T-cell (primary cell): ENCODE measurements at places on chromosomes 13 and 19.
A peak's percentile ranks its signal among the peaks of the same experiment; 100 is the strongest.

GRCh38 chr19:11418549-11419506, at the start of gene RGL3:
Gene RGL3, minus strand, starts transcription at chr19:11419314. Its CDS starts 36 bp downstream, at chr19:11419278.
- H3K4me1 ChIP-seq = peaks cover 5% of the 10 kb centered on the region
- H3K36me3 ChIP-seq = no peaks in the 10 kb centered on the region

GRCh38 chr19:35140962-35141836, 1.9 kb upstream of the FXYD7 start:
- DNase-seq = peak; percentile 92
- H3K4me1 ChIP-seq = peaks cover 50% of the 10 kb centered on the region
- no peak overlapping the region for H3K27ac ChIP-seq
- no peaks in the 10 kb centered on the region for H3K36me3 ChIP-seq
- H3K4me3 ChIP-seq = peak overlapping the region; percentile 60

- H3K27me3 ChIP-seq = no peaks in the 10 kb centered on the region
- H3K4me1 ChIP-seq = no peaks in the 10 kb centered on the region
- no peak overlapping the region for H3K27ac ChIP-seq
- DNase-seq = no peak
- no peak overlapping the region for H3K4me3 ChIP-seq
- no peaks in the 10 kb centered on the region for H3K36me3 ChIP-seq
These were observed 385.8 kb downstream of the DLEU7 start for GRCh38 chr13:50457415-50458393.

DNA sequence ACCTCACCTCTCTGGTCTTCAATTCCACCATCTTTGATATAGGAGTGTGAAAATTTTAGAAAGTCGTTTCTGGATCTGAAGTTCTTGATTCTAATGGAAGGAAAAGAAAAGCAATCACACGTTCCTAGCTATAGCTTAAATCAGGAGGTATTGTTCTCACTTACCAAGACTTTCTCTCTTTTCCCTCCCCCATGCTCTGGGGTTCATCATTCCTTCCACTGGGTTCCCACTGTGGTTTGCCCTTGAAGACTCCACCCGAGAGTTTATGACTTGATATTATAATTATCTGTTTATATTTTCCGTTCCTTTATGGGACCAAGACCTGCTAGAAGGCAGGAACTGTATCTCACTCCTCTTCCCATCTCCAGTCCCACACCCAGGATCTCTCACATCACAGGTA, 76.6 kb downstream of the AKAP11 start:
- no peak for DNase-seq
- H3K4me1 ChIP-seq = peaks cover 3% of the 10 kb centered on the region
- H3K4me3 ChIP-seq = no peak overlapping the region
- no peak overlapping the region for H3K27ac ChIP-seq
- no peaks in the 10 kb centered on the region for H3K27me3 ChIP-seq

- peaks cover 8% of the 10 kb centered on the region for H3K36me3 ChIP-seq
- no peak overlapping the region for H3K4me3 ChIP-seq
- H3K27me3 ChIP-seq = no peaks in the 10 kb centered on the region
- peaks cover 1% of the 10 kb centered on the region for H3K4me1 ChIP-seq
- no peak for DNase-seq
These were observed 12.1 kb upstream of the LTBP4 start for GRCh38 chr19:40588926-40589569.

DNA sequence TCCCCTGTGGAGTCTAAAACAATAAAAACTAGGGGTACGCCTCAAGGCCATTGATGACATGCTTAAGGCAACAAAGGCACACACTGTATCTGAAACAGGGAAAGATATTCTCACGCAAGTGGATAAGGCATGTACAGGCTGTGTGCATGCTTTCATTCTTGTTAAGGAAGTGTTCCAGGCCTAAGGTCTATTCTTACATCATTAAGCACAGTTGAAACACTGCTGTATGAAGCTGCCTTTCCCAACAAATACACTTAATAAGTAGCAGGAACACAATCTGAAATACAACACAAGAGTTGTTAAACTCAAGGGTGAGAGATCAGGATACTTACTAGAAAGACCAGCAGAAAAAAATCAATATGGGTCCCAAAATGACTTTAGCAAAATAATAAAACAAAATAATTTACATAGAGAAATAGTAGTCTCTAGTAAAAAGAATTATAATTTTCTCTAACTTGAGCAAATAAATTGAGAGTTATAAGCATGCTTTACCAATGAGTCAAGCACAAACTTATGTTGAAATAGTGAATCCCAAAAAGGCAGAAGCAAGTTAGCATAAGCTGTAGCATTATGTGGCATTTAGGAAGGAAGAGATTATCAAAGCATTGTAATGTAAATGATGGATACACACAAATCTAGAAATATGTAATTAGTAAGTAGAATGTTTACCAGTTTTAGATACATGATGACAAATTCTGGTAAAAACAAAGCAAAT, 796.9 kb downstream of the SLITRK1 start:
- H3K4me1 ChIP-seq = no peaks in the 10 kb centered on the region
- H3K4me3 ChIP-seq = no peak overlapping the region
- no peak for DNase-seq
- no peaks in the 10 kb centered on the region for H3K27me3 ChIP-seq
- H3K27ac ChIP-seq = no peak overlapping the region
- H3K36me3 ChIP-seq = no peaks in the 10 kb centered on the region

GRCh38 chr13:110923086-110923485, 8.2 kb upstream of the ANKRD10 start:
- no peaks in the 10 kb centered on the region for H3K36me3 ChIP-seq
- H3K4me1 ChIP-seq = no peaks in the 10 kb centered on the region
- no peak overlapping the region for H3K27ac ChIP-seq
- no peak for DNase-seq

DNA sequence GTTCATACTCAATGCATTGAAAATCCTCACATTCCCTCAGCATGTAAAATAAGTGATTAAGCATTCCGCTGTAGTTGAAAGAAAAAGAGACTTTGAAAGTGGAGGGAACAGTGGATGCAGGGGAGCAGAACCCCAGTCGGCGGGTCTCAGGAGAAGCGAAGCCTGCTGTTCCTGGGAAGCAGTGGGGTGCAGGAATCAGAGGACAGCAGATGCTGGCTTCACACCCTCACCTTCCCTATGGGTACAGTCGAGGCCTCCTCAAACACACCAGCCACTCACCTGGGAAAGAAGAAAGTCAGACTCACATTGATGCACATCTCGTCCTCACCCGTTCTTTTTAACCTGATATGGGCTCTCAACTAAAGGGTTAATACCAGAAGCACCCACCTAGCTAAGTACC, 38.2 kb downstream of the COL4A2 start:
- H3K36me3 ChIP-seq = no peaks in the 10 kb centered on the region
- no peak overlapping the region for H3K4me3 ChIP-seq
- H3K4me1 ChIP-seq = peaks cover 7% of the 10 kb centered on the region

DNA sequence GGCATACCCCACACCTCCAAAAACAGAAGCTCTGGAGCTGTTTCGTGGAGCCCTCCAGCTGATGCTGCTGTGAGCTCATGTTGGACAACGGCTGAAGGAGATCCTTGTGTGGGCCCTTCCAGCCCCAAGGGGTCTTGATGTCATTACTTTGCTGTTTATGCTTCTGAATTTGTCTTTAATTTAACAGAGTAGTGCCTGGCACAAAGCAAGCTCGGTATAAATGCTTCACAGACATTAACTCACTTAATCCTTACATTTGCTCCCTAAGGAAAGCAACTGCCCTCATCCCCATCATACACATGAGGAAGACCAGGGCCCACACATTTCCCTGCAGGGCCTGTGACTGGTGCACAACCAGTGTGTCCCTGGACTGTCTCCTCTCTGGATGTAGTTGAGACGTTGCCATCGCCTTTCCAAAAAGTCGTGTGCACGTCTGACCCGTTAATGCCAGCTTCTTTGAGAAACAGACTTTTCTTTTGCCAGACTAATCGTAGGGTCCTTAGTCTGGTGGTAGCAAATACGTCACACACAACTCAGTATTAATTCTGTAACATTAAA, 7.6 kb downstream of the COL4A1 start:
- DNase-seq = no peak
- no peak overlapping the region for H3K27ac ChIP-seq
- peaks cover 3% of the 10 kb centered on the region for H3K4me1 ChIP-seq
- peaks cover 32% of the 10 kb centered on the region for H3K27me3 ChIP-seq
- H3K4me3 ChIP-seq = no peak overlapping the region
- H3K36me3 ChIP-seq = no peaks in the 10 kb centered on the region

DNA sequence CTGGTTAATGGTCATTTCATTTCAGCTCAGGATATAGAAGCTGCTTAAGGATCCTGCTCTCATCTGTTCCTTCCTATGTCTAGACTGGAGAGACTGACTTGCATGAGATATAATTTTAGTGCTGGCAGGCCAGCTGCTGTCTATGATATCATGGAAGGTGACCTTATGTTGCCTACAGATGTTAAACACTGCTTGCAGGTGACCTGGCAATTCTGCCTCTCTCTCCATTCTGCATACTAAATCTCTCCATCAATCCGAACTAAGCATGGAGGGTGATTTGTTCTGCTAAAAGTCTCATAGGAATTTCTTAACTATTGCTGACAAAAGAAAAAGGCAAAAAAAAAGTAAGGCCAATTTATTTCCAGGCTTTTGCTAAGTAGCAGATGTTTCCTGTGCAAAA, 81.0 kb downstream of the CCNA1 start:
- peaks cover 3% of the 10 kb centered on the region for H3K27me3 ChIP-seq
- no peak overlapping the region for H3K4me3 ChIP-seq
- H3K27ac ChIP-seq = no peak overlapping the region
- no peaks in the 10 kb centered on the region for H3K36me3 ChIP-seq
- H3K4me1 ChIP-seq = no peaks in the 10 kb centered on the region
- no peak for DNase-seq

- no peaks in the 10 kb centered on the region for H3K36me3 ChIP-seq
- no peak for DNase-seq
- no peaks in the 10 kb centered on the region for H3K27me3 ChIP-seq
- no peak overlapping the region for H3K4me3 ChIP-seq
These were observed 116.7 kb downstream of the LMO7 start for GRCh38 chr13:75752826-75753225.

GRCh38 chr19:50325310-50326100, 3.7 kb downstream of the KCNC3 start:
- H3K27ac ChIP-seq = no peak overlapping the region
- H3K36me3 ChIP-seq = no peaks in the 10 kb centered on the region
- DNase-seq = peak; percentile 59
- H3K4me3 ChIP-seq = no peak overlapping the region
- H3K27me3 ChIP-seq = peaks cover 8% of the 10 kb centered on the region

GRCh38 chr13:84131249-84131648, 249.0 kb upstream of the SLITRK1 start:
- no peaks in the 10 kb centered on the region for H3K4me1 ChIP-seq
- H3K27me3 ChIP-seq = peaks cover 2% of the 10 kb centered on the region
- DNase-seq = no peak
- H3K36me3 ChIP-seq = no peaks in the 10 kb centered on the region

- DNase-seq = no peak
- peaks cover 4% of the 10 kb centered on the region for H3K27me3 ChIP-seq
- H3K27ac ChIP-seq = no peak overlapping the region
- H3K4me1 ChIP-seq = no peaks in the 10 kb centered on the region
- H3K4me3 ChIP-seq = no peak overlapping the region
These were observed 11.8 kb upstream of the EDNRB start for GRCh38 chr13:77930430-77930829.

- H3K36me3 ChIP-seq = peaks cover 7% of the 10 kb centered on the region
- H3K4me1 ChIP-seq = no peaks in the 10 kb centered on the region
- no peak for DNase-seq
These were observed 41.8 kb downstream of the MBD3L2B start for GRCh38 chr19:6979399-6979798.

GRCh38 chr13:70430256-70430655, 322.0 kb upstream of the KLHL1 start:
- H3K4me3 ChIP-seq = no peak overlapping the region
- no peak overlapping the region for H3K27ac ChIP-seq
- no peaks in the 10 kb centered on the region for H3K36me3 ChIP-seq
- DNase-seq = no peak
- H3K4me1 ChIP-seq = no peaks in the 10 kb centered on the region
- no peaks in the 10 kb centered on the region for H3K27me3 ChIP-seq

DNA sequence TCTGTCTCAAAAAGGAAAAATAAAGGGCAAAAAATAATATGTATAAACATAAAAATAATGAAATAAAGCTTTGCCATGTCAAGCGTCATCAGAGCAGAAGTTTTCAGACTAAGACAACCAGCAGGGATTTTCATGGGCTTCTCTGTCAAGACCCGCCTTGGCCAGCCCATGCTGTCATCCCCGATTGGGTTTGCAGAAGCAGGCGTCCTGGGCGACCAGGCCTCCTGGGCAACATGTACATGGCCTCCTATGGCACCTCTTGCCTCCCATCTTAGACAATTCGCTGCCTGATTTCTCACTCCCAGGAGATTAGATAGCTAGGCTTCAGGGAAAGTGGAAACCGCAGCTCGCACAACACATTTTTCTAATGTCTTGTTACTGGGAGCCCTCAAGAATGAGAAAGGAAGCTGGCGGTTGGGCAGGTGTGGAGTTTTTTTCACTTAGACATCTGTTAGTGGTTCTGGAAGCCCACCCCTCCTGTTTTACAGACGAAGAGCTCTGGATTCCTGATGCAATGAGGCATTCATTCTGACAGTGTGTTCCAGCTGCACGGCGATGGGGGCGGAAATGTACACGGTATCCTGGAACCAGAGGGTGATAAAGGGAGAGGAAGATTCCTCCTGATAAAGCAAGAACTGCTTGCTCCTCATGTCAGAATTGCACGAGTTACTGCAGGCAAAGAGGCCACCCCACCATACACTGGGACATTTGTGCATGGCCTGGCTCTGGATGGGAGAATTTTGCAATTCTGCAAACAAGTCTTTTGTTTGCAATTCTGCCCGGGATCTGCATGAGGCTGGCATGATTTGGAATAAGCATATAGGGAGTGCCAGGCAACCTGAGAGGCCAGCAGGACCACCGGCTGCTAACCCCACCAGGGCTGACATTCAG, 47.4 kb upstream of the KATNAL1 start:
- peaks cover 3% of the 10 kb centered on the region for H3K36me3 ChIP-seq
- no peaks in the 10 kb centered on the region for H3K27me3 ChIP-seq
- no peak overlapping the region for H3K27ac ChIP-seq
- no peak for DNase-seq
- H3K4me3 ChIP-seq = no peak overlapping the region
- H3K4me1 ChIP-seq = peaks cover 18% of the 10 kb centered on the region

- H3K27ac ChIP-seq = peak overlapping the region; percentile 87
- no peaks in the 10 kb centered on the region for H3K27me3 ChIP-seq
- no peak for DNase-seq
- H3K4me3 ChIP-seq = peak overlapping the region; percentile 79
- H3K4me1 ChIP-seq = peaks cover 25% of the 10 kb centered on the region
These were observed 365 bp downstream of the PPP6R1 start for GRCh38 chr19:55258476-55258827.

DNA sequence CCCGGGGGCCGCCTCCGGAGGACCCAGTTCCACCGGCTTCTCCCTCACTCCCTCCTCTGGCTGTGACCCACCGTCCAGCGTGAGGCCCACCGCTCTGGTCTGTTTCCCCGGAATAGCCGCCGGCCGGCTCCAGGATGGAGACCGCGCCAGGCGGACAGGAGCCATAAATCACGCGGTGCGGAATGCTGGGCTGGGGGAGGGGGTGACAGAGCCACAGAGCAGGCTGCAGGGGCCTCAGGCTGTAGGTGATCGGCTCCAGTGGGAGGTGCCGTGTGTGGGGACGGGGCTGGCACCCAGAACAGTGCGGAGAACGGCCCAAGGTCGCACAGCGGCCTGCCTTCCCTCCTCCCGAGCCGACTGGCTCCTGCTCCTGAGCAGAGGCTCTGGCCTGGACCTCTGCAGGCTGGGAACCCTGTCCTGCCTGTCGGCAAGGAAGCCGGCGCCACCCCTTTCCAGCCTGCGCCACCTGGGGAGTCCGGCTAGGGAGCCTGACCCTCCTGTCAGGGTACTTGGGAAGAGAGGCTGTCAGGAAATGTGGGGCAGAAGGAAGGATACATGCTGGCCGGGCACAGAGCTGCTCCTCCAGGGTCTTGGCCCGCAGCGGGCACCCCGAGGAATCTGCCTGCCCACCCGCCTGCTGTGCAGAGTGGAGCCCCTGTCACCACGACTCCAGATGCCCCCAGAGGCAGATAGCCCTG, 8.3 kb downstream of the PIAS4 start:
- H3K4me1 ChIP-seq = no peaks in the 10 kb centered on the region
- H3K36me3 ChIP-seq = peaks cover 28% of the 10 kb centered on the region
- no peak for DNase-seq
- no peak overlapping the region for H3K4me3 ChIP-seq
- H3K27me3 ChIP-seq = no peaks in the 10 kb centered on the region
- no peak overlapping the region for H3K27ac ChIP-seq
